Breast epithelium (tissue), 4 donors: ENCODE measurements at places on chromosomes 12 and 14. TPM values are rescaled to one million over a fixed set of nuclear protein-coding genes. Genes with fewer than 3 reads are reported as not detected.

GRCh38 chr12:54405106-54405505, 14.0 kb downstream of the ITGA5 start:
- DNase-seq: no peak

- DNase-seq: no peak
These were observed 61.1 kb upstream of the C12orf71 start for GRCh38 chr12:27143256-27144069.

DNA sequence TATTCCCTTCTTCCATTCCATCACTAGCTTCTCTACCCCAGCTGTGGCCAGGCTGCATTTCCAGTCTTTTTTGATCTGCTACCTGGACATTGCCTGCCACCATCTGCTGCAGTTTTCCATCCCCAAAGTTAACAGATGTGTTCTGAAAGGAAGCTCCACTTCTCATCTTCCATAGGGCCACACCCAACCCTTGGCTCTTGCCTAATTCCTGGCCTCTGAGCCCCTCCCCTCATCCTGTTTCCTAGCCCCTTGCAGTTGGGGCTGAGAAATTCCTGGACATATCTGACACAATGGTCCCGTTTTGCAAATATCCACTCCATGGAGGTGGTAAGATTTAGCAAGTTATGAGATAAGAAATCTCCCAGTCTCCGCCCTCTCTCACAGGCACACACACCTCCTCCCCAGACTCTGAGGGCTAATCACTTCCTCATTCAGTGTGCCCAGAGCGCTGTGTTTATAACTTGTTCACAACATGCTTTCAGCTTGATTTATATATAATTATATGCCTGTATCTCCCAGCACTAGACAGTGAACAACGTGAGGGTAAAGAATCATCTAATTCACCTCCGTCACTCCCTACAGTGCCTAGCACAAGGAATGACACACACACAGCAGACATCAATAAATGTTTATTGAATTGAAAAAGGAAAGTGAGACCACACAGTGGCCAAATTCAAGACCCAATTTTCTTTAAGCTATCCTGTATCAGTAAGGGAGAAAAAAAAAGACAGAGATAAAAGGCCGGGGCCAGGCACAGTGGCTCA, 13.4 kb downstream of the SMUG1 start:
- no peak for DNase-seq

DNA sequence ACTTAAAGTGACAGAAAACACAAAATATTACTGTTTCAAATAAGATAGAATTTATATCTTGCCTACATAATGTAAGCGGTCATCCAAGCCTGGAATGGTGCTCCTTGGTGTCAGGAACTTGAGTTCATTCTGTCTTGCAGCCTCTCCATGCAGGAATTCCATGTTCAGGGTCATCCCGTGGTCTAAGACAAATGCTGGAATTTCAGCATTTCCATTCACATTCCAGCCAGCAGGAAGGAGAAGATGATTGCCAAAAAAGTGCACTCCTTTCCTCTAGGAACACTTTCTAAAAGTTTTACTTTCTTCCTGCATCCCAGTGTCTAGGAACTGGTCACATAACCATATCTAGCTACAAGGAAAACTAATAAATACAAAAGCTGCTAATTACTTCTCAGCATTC, 106.3 kb downstream of the PTPRO start:
- DNase-seq: no peak

DNA sequence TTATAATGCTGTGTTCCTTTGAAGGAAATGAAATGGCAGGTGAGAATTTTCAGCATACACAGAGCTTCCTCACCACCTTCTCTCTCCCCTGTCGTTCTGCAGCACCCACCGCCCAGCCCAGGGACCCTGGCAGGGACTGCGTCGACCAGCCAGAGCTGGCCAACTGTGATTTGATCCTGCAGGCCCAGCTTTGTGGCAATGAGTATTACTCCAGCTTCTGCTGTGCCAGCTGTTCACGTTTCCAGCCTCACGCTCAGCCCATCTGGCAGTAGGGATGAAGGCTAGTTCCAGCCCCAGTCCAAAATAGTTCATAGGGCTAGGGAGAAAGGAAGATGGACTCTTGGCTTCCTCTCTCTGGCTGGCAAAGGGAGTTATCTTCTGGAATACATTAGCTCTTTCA, 35.1 kb downstream of the PAPLN start:
- no peak for DNase-seq

- DNase-seq: no peak
These were observed 1517.0 kb downstream of the AACS start for GRCh38 chr12:126582231-126582630.

Gene COCH
- 3.5 TPM for total RNA-seq

Gene BCL2L2
- total RNA-seq: 48.2 TPM
